HS-5 (cell line): ENCODE measurements at places on chromosomes 6 and 20.

DNA sequence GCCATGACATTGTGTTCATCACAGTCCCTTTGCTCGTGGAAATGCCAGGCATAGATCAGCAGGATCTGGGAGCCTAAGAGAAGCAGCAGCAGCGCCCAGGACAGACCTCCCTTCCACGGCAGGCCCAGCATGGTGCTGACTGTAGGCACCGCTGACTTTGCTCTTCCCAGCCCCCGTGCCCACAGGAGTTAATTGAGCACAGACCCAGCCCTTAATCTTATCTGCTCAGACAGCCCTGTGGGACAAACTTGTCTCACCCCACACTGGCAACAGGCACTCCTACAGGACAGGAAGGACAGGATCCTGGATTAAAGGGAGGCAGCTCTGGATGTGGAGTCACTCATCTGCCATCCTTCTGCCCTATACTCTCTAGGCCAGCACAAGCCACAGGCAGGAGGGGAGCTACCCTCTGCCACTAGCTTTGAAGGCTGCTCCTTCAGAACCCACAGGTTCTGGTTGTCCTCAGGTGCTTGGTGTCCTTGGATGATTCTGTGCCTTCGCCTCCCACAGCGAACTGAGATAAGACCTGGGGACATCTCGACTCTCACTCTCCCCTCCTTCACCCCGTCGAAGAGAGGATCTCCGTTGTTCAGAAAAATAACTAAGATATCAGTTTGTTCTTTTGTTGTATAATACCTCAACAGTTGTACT is at the start of gene CST9L:
Gene CST9L, minus strand, starts transcription at position 165 of the 651 bp plus-strand sequence. Its CDS starts 34 bp downstream, at position 131.
- no peak for DNase-seq

- no peak for DNase-seq
Observed at GRCh38 chr6:167676666-167677421, 149.9 kb upstream of the AFDN start.

DNA sequence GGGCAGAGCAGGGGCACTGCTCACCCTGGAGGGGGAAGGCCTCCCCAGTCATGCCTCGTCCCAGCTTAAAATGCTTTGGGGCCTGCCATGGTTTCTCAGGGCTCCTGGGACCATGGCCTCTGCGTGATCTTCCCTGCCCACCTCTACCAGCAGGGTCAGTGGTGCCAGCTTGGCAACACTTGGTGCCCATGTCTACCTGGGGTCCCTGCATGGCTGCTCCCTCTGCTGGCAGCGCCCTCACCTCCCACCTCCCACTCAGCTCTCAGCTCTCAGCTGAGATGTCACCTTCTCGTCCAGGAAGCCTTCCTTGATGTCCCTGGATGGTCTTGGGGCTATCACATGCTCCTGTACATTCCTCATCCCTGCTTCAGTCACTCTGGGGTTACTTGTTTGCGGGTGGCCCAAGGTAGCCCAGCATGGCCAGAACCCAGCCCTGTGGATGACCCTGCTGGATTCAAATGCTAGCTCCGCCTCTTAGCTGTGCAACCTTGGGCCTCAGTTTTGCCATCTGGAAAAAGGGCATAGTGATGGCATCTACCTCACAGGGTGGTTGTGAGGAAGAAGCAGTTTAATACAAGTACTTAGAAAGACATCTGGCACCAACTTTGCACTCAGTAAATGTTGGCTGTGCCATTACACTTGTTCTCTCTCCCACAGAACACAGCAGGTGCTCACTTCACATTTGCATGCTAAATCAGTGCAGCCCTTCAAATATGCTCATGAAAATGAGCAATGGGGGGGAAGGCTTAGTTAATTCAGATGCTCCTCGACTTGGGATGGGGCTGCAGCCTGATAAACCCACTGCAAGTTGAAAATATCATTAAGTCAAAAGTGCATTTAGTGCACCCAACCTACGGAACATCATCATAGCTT is 53.5 kb upstream of the PTPN1 start:
- no peak for DNase-seq

GRCh38 chr6:39087197-39087596 is 27.8 kb downstream of the SAYSD1 start:
- DNase-seq = no peak

DNA sequence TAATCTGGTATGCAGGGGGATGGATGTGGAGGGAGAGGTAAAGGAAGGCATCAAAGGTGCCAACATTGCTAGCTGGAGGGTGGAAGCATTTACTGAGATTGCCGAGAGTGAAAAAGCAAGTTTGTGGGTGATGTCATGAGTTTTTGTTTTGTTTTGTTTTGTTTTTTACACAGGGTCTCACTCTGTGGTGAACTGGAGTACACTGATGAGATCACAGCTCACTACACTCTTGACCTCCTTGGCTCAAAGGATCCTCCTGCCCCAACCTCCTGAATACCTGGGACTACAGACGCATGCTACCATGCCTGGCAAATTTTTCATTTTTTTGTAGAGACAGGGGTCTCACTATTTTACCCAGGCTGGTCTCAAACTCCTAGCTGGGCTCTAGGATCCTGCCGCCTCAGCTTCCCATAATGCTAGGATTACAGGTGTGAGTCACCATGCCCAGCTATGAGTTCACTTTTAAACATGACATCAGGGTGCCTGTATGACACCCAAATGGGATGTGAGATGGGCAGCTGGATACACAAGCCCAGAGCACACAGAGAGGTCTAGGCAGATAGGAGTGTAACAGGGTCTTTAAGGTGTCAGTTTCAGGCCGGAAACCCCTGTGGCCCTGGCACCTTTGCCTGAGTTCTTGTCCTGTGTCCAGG is 35.1 kb upstream of the HMGA1 start:
- DNase-seq = no peak

DNA sequence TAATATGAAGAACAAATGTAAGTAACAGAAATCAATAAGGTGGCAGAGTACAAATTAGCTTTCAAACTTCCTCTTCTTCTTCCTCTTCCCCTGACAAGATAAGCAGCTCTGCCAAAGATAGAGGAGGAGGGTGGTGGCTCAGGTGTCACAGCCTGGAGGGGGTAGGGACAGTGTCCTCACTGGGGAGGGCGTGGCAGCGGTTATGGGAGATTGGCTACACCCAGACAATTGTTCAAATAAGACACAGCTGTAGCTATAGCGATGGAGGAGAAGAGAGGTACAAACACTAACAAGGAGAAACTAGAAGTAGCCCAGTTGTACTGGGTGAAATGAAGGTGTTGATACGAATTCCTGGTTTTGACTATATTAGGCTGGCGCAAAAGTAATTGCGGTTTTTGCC is 198.5 kb downstream of the TBXT start:
- DNase-seq = no peak

- no peak for DNase-seq
Observed at GRCh38 chr6:14593286-14593685, 475.7 kb downstream of the CD83 start.

GRCh38 chr6:15246217-15246665 is 372 bp downstream of the JARID2 start:
- DNase-seq = no peak

GRCh38 chr6:117601811-117602150 is 530 bp downstream of the GOPC start:
- no peak for DNase-seq

GRCh38 chr20:667351-668034 is 8.1 kb downstream of the SCRT2 start:
- DNase-seq = no peak

GRCh38 chr6:43575772-43576551 is at the start of the genes POLH and XPO5:
TSS of gene POLH (plus strand) at chr6:43576185. CDS start at chr6:43582320, 6,135 bp downstream.
TSS of gene XPO5 (minus strand) at chr6:43576038. CDS start at chr6:43575864, 174 bp downstream.
- DNase-seq = peak; percentile 64

- DNase-seq = no peak
Observed at GRCh38 chr6:34332251-34333198, 59.9 kb downstream of the NUDT3 start.

DNA sequence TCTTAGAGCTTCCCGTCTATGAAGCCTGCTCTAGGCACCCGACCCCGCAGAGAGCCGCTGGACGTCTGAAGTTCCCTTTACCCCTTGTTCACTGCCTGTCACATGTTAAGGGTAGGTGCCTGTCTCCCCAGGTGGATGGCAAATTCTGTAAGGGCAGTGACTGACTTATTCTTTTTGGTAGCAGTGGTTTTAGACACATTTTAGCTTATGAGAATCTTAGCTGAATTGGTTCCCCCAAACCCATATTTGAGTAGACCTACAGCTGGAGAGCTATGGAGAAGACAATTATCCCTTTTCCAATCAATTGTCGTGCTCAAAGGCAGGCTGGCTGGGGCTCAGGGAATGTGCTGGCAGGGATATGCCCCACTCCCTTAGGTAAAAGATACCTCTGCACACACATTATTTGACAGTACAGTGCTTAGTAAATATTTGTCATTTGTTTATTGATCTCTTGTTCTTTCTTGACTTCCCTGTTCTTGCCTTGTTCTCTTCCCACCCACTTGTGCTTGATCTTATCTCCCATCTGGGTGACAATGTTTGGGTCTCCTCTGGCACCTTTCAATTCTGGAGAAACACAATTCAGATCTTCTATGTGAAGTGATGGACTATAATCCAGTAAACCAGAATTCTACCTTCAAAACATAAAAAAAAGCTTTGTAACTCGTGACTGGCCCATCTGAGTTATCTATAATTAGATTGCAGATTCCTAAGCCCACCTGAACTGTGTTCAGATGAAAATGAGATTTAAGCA is 114.3 kb upstream of the SLC2A12 start:
- DNase-seq = no peak

- DNase-seq = peak; percentile 73
Observed at GRCh38 chr6:11033825-11034224, 10.3 kb downstream of the ELOVL2 start.

GRCh38 chr6:16805243-16805950 is 44.1 kb upstream of the ATXN1 start:
- no peak for DNase-seq

DNA sequence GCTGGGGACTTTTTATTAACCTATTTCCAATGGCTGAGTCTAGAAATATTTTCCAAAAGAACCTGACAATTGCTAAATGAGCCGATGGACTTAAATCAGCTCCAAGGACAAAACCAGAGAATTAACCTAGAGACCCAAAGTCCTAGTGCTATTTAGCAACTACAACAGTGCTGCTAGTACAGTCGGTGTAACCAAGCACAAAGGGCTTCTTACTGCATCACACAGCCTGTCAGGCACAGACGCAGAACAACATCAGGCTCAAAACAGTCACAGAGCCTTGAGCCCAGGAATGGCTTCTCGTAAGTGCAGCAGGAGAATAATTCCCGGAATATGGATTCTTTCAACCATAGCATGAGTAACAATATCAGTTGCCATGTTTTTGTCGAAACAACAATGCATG is 70.0 kb downstream of the GFOD1 start:
- DNase-seq = no peak

- no peak for DNase-seq
Observed at GRCh38 chr20:45509091-45509490, 6.3 kb downstream of the SPINT3 start.
